ENCODE measurements at places on chromosomes 5 and 9. TPM values are rescaled to one million over a fixed set of nuclear protein-coding genes. Genes with fewer than 3 reads are reported as not detected.

DNA sequence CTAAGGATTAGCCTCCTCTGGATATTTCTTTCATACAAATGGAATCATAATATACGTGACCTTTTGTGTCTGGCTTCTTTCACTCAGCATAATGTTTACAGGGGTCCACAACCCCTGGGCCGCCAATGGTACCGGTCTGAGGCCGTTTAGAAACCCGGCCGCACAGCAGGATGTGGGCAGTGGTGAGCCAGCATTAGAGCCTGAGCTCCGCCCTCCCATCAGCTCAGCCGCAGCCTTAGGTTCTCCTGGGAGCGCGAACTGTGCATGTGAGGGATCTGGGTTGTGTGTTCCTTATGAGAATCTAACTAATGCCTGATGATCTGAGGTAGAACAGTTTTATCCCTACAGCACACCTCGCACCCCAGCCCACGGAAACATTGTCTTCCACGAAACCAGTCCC lies 229.7 kb downstream of the ICE1 start:
- DNase-seq: no peak

C8G gene
- 3.6 TPM for total RNA-seq

DNA sequence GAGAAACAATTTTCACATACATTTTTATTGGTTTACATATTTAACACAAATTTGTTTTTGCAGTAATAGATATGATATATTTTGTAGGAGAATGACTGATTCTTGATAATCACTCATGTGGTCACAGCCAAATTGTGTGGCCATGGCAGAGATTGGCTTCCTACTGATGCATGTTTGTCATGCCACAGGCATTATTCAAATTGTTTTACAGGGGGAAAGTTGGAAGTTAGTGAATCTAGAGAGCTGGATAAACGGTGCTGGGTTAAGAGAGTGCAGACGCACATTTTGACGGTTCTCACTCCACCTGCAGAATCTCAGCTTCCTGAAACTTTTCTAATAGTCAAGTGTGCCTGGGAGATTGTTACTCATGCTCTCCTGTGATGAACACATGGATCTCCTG lies 91.1 kb upstream of the FBN2 start:
- DNase-seq: no peak

DNA sequence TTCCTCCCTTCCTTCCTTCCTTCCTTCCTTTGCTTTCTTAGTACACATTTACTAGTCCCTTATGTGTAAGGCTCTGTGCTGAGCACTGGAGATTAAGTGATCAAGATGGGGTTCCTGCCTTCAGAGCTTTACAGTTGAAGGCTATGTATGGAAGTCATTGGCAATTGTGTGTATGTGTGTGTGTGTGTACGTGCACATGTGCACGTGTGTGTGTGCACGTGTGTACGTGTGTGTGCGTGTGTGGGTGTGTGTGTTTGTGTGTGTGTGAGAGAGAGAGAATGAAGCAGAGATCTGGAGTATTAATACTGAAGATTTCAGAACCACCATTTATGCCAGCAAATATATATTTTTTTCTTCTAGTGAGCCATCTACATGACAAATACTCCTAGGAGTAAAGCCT lies 184.9 kb upstream of the NFIB start:
- no peak for DNase-seq

DNA sequence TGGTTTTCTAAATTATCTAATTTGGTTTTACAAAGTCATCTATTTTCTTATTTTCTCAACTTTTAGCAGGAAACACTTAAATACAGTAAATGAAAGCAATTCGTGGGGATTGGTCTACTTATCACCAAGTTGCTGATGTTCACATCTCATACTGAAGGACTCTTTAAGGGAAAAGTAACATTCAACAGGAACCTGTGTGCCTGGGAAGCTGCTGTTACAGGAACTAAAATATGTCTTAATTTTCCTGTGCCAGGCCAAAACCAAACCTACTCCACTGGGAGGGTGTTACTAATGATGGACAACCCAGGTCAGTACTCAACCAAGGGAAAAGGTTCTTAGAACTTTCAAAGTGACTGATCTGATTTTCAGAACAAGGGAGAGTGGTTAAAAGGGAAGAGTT lies 5.3 kb downstream of the ISCA1 start:
- DNase-seq: no peak

Measured in left ventricle myocardium inferior (tissue), 1 donor.